ENCODE measurements at places on chromosomes 3 and 15.

DNA sequence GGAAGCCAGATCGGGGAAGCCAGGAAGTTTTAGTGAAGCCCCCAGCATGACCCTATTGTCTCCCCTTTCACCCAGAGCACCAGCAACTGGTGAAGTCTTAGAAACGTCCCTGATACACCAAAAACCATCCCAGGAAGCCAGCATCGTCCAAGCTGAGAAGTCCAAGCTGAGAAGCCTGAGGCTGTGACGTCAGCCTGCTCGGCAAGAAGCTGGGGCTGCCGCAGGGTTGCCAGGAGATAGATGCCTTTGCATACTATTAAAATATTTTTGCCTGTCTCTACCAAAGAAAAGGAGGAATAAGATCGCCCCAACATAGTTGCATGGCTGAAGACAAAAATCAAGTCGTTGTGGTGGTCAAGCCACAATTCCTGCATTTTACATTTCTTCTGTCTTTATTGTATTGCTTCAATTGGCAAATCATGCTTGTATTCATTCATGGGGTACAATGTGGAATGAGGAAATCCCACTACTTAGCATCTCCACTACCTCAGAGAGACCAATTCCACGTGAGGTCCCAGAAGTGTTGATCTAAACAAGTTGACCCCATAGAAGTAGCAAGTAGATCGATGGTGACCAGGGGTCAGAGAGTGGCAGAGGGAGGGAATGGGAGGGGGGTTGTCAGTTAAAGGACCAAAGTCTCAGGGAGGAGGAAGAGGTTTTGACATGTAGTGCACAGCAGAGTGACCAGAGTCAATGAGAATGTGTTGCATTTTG lies 19.6 kb upstream of the EMC3 start:
- no peak for DNase-seq

- no peak for DNase-seq
Observed at GRCh38 chr15:41921167-41921566, 27.3 kb upstream of the SPTBN5 start.

- DNase-seq: no peak
Observed at GRCh38 chr3:163919154-163919553, 1159.1 kb downstream of the SI start.

DNA sequence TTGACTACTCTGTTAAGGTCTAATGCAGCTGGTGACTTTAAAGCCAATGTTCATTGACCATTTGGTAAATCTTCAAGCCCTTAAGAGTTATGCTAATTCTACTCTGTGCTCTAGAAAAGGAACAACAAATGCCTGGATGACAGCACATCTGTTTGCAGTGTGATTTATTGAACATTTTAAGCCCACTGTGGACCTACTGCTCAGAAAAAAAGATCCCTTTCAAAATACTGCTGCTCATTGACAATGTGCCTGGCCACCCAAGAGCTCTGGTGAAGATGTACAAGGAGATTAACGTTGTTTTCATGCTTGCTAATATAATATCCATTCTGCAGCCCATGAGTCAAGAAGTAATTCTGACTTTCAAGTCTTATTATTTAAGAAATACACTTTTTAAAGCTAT lies 110.8 kb downstream of the TBC1D5 start:
- no peak for DNase-seq

DNA sequence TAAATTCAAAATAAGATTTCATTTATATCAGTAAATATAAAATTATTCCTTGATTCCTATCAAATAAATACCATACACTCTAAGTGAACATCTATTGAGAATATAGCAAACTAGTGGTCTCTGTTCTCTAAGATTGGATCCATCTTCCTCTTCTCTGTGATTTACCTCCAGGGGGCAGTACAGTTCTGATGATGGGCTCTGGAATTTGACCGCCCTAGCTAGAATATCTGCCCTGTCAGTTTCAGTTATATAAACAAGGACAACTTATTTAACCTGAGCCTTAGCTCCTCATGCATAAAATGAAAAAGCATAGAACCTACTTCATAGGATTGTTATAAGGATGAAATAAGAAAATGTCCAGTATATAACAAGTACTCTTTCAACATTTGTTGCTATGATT lies 171.1 kb upstream of the CCDC54 start:
- no peak for DNase-seq

Data from effector CD8-positive, alpha-beta T cell (primary cell).